ENCODE measurements at places on chromosomes 6 and 20.
A peak's percentile ranks its signal among the peaks of the same experiment; 100 is the strongest.

DNA sequence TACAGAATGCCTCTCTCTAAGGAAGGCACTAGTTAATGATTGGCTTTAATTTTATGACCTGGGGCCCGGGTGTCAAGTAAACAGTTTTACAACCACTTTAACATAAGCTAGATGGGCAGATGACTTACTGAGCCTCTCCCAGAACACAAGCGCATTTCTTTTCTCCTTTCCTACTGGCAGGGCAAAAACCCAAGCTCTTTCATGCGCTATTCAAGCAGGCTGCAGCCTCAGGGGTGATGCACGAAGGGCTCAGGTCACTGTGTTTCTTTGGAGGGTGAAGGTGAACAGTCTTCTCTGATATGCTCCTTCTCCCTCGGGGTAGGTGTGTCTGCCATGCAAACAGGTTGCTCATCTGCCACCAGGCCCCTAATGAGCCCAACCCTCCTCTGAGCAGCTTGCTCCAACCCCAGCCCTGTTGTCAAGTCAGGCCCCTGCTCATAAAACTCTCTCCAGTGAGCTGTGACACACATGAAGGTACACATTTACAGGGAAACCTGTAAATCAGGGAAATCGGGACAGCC is 73.5 kb upstream of the CDH4 start:
- DNase-seq = no peak

- no peak for DNase-seq
Observed at GRCh38 chr6:37990762-37991525, 171.4 kb downstream of the ZFAND3 start.

- no peak for DNase-seq
Observed at GRCh38 chr20:61397790-61398189, 145.7 kb downstream of the CDH4 start.

GRCh38 chr6:110528101-110528929 is 51.9 kb upstream of the SLC22A16 start:
- peak; percentile 16 for DNase-seq

GRCh38 chr6:43292763-43293318 is 5.2 kb upstream of the SLC22A7 start:
- DNase-seq = no peak

DNA sequence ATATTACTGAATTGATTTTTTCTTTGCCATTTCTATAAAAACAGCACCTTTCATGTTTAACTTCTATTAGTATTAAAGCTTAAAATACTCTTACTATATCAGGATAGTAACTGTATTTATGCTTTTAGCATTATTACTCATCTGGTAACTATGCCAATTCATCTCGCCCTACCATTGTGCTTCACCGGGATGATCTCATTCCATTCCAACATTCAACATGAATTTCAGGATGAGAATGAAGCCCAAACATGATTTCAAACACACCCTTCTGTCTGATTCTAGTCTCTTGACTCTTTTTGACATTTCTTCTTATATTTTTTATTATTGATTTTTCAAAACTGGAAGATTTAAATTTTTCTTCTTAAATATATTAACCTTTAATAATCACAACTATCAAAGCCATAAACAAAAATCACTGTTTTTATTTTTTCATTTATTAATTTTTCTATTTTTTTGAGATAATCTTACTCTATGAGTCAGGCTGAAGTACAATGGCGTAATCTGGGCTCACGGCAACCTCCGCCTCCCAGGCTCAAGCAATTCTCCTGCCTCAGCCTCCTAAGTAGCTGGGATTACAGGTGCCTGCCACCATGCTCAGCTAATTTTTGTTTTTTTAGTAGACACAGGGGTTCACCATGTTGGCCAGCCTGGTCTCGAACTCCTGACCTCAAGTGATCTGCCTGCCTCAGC is 46.7 kb downstream of the GJA1 start:
- DNase-seq = no peak

- DNase-seq = no peak
Observed at GRCh38 chr20:31916708-31917107, 35.1 kb downstream of the PDRG1 start.

GRCh38 chr6:63307581-63308246 is 12.1 kb downstream of the LGSN start:
- peak; percentile 49 for DNase-seq

DNA sequence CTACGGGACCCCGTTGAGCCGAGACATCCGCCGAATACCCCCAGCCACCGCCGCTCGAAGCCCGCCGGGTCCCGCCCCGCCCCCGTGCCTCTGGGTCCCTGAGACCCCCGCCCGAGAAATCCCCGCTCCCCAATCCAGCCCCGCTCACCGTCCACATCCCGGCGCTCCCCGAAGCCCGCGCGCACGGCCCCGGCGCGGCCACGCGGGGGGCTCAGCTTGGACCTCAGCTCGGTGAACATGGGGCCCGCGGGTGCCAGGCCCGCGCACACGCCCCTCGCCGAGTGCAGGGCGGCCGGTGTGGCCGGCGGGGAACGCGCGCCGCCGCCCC is 249 bp downstream of the SAMD10 start:
- no peak for DNase-seq

GRCh38 chr6:3350252-3350796 is 91.6 kb downstream of the PSMG4 start:
- DNase-seq = no peak

- DNase-seq = no peak
Observed at GRCh38 chr6:33785778-33786177, 3.2 kb downstream of the LEMD2 start.

DNA sequence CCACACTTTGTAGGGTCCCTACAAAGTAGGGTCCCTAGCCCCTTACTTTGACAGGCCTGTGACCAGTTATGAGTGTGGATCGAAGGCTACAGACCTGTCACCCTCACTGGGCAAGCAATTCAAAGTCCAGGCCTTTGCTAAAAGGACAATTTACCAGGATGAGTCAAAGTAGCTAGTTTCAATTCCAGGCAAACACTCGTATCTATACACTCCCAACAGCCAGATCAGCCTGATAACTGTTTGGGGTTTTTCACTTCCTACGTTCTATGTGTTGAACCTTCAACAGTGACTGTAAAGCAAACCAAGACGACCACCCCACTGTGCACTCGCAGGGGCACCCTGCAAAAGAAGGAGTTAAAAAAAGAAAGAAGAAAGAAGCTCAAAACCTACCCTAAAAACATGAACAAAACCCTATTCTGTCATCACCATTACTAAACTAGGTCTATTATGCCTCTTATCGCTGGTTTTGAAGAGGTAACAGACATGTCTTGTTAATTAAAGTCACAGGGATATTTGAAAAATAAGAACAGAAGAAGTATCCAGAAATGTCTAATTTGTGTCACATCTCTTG is 3.2 kb downstream of the GFOD1 start:
- no peak for DNase-seq

GRCh38 chr6:168581706-168582105 is 140.7 kb downstream of the SMOC2 start:
- DNase-seq = no peak

GRCh38 chr20:31927627-31928159 is 24.2 kb downstream of the PDRG1 start:
- DNase-seq = no peak

GRCh38 chr20:58710481-58711265 is 18.1 kb downstream of the NPEPL1 start:
- DNase-seq = no peak

DNA sequence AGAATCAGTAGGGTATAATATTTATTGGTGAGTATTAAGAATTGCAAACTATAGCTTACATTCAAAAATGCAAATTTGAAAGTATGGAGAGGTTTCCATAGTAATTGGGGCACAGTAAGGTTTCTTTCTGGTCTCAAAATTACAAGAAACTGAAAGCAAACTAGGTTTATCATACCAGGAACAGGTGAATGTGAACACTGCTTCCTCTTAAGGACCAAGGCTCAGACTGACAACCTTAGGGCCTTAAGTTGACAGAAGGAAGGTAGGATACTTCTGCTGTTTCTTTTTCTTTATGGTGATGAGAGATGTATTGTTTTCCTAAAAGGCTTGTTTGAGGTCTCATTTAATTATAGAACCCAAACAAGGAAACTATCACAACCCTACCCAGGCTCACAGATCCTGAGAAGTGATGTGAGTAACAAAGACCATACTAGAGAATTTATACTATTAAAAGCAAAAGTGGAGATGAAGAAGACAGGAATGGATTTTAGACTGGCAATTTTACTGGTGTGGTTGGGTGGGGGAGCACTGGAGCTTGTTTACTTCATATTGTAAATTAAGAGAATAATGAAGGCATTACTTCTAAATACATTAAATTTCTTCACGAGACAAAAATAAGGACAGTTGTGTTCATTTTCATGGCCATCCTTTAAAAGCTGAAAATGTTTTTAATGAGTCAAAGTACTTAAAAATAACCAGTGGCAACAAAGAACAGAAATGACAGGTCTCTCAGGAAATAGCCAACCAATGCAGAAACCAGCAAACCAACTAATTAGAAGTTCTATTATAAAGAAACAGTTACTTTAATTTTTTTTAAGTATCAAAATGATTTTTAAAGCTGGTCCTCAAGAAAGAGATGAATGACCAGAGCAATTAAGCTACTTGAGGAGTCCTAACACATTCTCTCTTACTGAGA is 21.3 kb downstream of the STAU1 start:
- DNase-seq = no peak

DNA sequence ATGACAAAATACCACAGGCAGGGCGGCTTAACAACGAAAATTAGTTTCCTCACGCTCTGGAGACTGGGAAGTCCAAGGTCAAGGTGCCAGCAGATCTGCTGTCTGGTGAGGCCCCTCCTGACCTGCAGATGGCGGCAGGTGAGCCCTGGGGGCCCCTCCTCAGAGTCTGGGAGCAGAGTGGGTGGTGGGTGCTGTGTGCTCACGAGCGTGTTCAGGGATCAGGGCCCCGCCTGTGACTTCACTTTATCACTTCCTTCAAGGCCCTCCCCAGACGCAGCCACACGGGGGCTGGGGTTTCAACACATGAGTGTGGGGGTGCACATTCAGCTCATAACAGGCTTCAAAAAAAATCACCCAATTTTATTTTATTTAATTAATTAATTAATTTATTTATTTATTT is 39.3 kb downstream of the SLC2A4RG start:
- no peak for DNase-seq

GRCh38 chr6:133816171-133816570 is 72.7 kb upstream of the TCF21 start:
- DNase-seq = no peak

DNA sequence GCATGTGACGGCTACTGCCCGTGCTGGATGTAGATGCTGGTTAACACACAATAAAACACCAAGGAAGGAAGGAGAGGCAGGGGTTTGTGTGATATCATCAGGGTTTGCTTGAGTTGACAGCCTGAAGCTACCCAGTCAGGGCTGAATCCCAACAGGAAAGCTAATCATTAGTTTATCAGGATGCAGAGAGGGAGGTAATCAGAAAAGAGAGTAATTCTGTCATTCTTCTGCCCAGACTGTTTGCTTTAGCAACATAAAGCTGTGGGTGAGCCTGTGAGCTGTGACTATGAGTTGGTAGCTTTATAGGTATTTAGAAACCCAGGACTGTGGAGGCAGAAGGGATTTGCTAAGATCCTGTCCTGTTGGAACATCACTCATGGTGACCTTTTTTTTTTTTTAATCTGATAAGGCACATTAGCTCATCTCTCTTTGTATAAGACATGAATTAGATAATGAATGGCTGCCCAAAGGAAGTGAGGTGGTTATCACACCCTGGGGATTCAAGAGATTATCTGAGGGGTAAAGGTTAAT is 79.3 kb downstream of the CAP2 start:
- DNase-seq = peak; percentile 71

DNA sequence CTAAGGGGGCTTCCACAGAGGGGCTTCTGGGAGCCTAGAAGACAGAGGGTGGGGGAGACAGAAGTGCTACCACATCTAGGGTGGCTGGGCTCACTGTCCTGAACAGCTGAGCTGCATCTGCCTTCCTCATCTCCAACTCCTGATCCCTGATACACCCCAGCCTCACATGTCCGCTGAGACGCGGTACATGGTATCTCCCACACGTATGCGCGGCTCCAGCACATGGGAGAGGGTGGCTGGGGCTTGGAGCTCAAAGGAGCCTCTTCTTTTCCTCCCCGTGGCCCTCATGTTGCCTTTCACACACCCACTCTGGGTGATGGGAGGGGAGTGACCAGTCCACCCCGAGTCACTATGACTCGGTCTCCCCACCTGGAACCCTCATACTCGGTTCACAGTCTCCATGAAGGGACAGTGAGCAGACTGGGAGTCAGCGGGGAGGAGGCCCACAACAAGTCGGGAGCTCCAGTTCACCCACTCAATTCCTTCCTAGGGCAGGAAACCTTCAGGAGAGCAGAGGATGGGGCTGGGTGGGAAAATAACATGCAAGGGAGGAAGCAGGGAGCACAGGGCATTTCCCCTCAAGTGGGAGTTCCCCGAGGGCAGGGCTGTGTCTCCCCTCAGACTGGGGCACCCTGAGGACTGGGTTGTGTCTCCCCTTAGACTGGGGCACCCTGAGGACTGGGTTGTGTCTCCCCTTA is 61.7 kb downstream of the MRPL14 start:
- no peak for DNase-seq

DNA sequence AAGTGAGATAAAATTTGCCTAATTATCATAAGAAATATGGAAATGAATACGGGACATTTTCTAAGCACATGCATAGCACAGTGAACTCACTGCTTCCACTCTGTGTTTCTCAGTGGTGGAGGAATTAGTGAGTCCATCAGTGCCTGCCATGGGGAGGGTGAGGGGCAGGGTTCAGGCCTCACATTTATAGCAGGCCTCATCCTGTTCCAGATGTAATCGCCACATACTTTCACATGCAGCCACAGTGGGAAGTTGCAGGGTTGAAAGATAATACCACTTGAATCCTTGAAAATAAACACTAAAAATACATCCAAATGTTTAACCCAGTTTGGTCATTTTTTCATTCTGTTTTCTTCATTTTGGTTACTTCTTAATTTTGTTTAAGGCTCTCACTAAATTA is 29.9 kb upstream of the ANKEF1 start:
- no peak for DNase-seq

GRCh38 chr6:39808964-39809363 is 16.8 kb downstream of the DAAM2 start:
- no peak for DNase-seq

- no peak for DNase-seq
Observed at GRCh38 chr20:23126281-23127061, 40.3 kb upstream of the CD93 start.

DNA sequence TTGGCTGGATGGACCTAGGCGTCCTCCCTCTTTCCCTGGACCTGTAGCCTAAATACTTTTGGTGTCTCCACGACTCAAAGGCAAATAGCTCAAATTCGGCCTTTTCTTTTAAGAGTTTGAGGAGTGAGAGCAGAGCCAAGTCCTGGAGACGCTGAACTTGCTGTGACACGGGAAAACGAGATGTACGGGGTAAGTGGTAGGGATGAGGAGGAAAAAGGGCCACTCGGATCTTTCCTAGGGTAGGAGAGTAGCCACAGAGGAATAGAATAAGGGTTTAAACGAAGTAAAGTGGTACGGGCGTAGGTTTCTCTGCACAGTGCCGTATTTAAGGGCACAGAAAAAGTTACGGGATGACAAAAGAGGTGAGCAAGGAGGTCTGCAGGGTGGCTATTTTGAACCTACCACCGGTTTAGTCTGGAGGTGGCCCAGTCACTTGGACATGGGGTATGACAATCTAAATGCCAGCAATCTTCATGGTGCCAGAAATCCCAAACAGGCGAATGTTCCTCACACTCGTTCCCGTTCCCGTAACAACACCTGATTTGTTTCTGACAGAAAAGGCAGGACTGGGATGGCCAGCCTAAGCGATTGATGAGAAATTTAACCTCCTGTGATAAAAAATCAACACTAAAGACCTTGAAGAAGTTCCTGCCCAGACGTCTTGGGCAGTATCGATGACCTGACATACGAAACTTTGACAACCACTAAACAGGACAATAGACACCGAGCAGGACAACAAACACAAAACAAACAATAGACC is 149.3 kb downstream of the TRIM27 start:
- DNase-seq = no peak
